ENCODE measurements at places on chromosomes 1 and 21.
A peak's percentile ranks its signal among the peaks of the same experiment; 100 is the strongest.

DNA sequence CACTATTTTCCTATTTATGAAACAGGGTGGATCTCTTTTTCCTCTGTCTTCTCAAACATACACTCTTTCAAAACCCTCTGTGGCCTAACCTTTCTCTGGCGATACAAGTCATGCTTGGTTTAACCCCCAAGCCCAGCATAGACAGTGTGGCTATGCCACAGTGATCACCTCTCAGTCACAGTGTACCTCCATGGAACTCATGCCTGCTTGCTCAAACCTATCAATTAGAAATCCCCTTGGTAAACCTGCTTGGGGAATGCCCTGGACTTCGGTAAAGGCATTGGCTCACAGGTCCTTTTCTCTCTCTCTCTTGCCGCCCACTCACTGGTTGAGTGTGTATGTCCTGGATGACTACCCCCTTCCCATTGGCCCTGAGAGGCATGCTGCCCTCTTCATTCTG lies 147.5 kb downstream of the CYYR1 start:
- no peak for DNase-seq

- no peak for DNase-seq
Observed at GRCh38 chr1:153903841-153904455, 18.8 kb downstream of the GATAD2B start.

GRCh38 chr1:223731133-223731770 lies 18.9 kb downstream of the CAPN2 start:
- DNase-seq = no peak

DNA sequence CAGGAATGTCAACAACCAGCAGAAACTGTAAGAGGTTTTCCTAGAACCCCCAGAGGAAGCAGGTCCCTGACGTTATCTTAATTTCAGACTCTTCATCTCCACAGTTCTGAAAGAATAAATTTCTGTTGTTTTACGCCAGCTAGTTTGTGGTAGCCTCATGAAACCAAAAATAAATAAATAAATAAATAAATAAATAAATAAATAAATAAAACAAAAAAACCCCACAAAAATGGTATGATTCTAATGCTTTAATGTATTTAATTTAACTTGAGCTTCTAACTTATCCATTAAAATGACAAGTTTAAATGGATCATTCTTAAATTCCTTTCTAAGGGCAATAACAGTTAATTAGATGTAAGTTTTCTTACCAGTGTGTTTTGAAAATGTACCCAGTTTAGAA lies 293.8 kb upstream of the ADAMTS5 start:
- DNase-seq = no peak

DNA sequence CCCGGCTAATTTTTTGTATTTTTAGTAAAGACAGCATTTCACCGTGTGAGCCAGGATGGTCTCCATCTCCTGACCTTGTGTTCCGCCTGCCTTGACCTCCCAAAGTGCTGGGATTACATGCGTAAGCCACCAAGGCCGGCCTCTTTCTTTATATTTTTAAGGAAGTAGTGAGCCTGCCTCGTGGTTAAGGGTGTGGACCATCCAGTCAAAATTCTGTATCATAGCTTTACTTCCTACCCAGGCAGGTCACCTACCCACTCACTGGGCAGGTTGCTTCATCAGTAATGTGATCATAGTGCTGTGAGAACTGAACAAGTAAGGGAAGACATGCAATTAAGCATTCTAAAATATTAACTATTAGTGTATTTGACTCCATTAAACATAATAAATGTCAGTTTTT lies 8.1 kb upstream of the ACOT7 start:
- DNase-seq = no peak

DNA sequence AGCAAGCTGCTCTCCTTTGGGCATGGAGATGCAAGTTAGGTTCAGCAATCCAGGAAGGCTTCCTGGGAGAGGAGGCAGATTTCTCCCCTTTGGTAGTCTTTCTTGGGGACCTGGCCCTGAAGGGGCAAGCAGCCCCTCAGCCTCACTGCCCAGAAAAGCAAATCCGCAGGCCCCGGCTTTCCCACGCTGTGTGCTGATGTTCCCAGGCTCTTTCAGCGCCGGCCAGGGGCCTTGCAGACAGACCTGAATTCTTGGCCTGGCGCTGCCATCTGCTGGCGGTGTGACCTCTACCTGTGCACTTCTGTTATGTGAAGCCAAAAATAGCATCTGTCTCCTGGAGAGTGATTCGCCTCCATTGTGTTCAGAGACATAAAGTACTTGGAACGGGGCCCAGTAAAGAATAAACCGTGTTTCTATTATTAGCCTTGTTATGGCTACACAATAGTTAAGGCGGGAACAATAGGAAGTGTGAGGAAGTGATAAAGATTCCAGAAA lies 64.8 kb downstream of the ALPL start:
- DNase-seq = peak; percentile 12

- DNase-seq = no peak
Observed at GRCh38 chr1:76129731-76130130, 55.2 kb downstream of the ST6GALNAC3 start.

- DNase-seq = no peak
Observed at GRCh38 chr1:11622398-11622797, 31.8 kb downstream of the FBXO2 start.

DNA sequence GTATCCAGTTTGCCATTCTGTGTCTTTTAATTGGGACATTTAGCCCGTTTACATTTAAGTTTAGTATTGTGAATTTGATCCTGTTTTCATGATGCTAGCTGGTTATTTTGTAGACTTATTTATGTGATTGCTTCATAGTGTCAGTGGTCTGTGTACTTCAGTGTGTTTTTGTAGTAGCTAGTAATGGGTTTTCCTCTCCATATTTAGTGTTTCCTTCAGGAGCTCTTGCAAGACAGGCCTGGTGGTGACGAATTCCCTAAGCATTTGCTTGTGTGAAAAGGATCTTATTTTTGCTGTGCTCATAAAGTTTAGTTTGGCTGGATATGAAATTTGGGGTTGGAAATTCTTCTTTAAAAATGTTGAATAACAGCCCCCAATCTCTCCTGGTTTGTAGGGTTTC lies 69.2 kb upstream of the PDC start:
- DNase-seq = no peak

DNA sequence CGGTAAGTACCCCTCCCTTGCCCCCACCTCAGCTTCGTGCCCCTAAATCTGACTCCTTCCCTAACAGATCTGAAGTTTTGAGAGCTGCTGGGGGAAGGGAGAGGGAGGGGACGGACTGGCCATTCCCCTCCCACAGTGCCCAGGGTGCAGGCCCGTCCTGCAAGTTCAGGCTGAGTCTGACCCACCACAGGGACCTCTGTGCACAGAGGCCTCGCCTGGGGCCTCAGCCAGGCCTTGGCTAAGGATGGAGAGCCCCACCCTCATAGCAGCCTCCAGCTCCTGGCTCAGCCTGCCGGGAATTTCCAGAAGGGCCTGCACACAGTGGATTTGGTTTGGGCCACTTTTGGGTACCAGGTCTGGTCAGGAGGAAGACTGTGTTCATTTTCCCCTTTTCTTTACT lies 31.2 kb upstream of the TNFRSF1B start:
- no peak for DNase-seq

- no peak for DNase-seq
Observed at GRCh38 chr1:166956057-166956850, 19.1 kb downstream of the ILDR2 start.

GRCh38 chr1:116133696-116134475 lies 22.7 kb downstream of the MAB21L3 start:
- no peak for DNase-seq

- no peak for DNase-seq
Observed at GRCh38 chr1:216793303-216793702, 70.1 kb upstream of the ESRRG start.

DNA sequence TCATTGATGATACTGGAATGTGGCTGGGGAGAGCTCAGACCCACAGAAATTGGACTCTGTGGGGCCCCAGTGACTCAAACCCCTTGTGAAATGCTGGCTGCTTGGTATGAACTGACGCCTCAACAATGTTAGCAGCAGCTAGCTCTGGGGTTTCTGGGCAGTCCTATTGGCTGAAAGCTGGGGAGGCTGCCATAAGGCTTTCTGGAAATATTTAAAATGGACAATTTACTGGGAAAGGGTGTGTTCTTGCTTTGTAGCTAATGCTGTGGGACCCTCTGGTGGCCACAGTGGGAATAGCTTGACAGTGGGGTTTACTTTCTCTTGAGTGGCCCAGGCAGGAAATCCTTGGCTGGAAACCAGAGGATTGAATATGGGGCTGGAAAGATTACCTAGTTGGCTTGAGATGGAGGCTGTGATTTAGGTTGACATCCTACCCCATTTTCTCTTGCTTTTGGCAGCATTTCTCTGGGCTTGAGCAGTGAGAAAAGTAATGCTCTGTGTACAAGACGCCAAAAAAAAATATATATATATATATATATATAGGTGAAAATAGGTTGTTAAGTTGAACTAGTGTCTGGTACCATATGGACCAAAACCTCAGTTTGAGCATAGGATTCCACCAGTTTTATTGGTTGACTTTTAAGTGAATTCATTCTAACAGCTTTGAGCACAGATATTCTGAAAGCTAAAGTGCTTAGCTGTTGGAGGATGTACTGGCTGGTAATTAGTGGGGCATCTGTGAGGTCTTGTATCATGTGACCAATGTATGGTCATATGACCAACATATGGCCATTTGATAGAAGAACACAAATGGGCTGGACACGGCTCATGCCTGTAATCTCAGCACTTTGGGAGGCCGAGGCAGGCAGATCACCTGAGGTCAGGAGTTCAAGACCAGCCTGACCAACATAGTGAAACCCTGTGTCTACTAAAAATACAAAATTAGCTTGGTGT lies 8.2 kb upstream of the S100A10 start:
- peak; percentile 76 for DNase-seq

GRCh38 chr1:162422662-162423375 lies 10.9 kb upstream of the SH2D1B start:
- DNase-seq = no peak

DNA sequence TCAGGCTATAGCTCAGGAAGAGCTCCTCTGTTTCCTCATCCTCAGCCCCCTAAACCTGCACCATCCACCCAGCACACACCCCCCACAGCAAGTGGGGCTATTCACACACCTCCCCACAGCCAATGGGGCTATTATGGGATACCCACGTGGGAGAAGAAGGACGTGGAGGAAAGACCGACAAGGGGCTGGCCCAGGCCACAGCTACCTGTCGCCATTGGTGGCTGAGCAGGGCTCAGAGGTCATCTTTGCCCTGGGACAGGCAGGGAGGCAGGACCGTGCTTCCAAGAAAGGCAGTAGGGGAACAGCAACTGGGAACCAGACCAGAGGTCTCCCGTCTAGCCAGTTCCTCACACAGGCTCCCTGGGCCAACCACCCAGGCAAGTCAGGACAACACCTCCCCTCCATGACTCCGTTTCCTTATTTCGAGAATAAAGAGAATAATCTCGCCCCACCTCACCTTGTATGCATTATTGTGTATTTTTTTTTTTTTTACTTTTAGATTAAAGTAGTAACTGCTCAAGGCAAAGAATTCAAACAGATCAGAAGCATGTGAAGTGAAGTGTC lies 92.3 kb upstream of the TARDBP start:
- no peak for DNase-seq

DNA sequence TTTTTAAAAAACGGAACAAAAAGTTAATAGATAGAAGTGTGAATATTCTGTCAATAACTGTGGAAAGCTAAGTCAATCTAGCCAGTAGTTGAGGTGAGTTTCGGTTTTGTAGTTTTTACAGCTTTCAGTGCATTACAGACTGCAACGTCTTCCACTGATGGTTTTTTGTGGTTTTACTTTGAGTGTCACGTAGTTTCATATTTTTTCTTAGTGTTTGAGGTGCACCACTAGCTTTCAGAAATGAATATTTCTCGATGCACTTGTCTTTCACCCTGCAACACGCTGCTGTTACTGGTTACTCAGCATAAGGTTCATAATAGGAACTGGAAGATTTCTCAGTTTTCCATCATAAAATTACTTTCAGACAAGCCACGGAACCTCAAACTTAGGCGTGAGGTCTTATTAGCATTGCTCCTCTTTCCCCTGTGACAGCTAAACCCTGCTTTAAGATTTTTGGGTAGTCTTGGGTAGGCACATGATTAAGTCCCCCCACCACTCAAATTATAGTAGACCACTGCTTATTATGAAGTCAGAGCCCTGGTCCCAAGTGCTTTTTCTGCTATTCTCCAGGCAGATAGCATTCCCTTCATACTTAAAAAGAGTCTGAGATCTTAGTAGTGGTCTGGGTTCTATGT lies 1412.7 kb downstream of the KCNT2 start:
- DNase-seq = no peak

DNA sequence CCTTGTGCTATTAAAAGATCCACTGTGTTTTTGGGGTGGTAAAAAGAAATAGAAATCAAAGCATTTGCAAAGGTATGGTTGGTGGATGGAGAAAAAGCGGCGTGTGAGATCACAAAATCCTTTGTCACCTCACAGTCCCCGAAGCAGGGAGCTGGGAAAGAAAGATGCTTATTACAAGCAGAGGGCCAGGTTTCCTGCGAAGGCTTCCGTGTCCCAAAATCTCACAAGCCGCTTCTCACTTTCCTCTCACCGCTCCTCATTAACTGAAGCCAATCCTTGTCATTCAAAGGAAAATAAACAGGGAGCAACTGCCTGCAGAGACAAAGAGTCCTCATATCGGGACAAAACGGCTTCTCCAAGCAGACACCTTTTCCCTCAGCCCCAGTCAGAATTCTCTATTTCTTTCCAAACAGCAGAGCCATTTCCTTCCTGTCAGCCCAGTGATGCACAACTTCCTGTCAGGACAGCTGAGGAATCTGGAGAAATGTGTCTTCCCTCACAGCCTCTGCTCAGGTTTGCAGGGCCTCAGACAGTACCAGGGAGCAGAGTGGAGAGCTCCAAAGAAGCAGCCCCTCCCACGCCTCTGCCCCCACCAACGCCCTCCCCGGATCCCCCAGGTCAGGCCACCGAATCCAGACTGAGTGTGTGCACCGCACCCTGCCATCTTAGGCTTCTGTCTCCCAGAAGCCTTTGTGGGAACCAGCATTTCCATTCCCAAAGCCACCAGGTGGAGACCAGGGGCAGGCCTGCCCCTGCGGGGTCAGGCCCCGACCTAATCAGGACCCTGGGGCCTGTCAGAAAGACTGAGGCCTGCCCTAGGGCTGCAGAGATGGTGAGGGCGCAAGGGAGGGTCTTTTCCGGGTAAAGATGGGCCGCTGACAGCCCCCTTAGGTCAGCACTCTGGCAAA lies 29.6 kb downstream of the KCNN3 start:
- DNase-seq = no peak

DNA sequence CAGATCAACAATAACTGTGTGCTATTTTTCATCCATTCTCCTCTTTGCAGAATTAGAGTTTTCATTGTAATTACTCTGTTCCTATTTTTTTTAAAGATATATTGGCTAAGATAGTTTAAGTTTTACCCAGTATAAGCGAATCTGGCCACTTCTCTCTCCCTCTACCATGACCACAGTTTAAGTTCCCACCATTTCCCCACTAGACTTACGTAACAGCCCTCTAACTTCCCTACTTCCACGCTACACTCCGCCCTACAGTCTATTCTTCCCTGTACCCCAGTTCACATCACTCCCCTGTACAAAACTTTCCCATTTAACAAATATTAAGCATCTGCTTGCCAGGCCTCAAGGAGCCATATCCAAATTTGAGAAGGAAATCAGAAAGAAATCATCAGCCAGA lies 16.5 kb downstream of the CTSK start:
- DNase-seq = no peak

- DNase-seq = no peak
Observed at GRCh38 chr1:71087713-71088112, 6.9 kb upstream of the ZRANB2 start.
